HFF-Myc (cell line): ENCODE measurements at places on chromosomes 3 and 15.

DNA sequence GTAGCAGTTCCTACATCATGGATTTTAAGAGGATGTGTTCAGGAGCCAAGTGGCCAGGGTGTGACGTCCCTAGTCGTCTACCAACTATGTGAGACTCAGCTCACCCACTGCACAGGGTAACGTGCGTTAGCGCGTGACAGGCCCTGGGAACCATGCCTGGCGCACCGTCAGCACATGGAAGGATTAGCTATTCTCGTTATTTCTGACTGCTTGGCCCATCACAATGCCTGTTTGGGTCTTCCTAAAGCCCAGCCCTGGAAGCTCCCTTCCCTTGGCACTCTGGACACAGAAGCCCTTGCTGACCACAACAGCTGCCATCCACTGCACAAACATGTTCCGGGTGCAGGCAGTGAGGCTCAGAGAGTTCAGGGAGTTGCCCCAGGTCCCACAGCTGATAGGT lies 91.0 kb upstream of the RPL32 start:
- no peak for DNase-seq

DNA sequence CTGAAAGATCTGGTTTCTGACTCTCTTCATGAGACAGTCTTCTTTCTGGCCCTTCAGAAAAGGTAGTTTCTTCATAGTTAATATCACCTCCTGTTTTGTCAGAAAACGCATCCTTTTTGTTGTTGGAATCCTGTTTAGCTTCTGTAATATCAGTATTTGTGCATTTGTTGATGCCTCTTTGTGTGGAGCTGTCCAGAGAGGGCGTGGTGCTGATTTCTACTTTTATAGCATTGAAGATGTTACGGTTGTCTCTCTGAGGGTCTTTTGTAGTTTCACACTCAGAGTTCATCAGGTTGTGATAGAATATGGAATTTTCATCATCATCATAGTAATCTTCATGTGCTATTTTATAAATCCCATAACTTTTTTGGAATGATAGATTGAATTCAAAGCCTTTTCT lies 8.9 kb downstream of the GPR149 start:
- no peak for DNase-seq

DNA sequence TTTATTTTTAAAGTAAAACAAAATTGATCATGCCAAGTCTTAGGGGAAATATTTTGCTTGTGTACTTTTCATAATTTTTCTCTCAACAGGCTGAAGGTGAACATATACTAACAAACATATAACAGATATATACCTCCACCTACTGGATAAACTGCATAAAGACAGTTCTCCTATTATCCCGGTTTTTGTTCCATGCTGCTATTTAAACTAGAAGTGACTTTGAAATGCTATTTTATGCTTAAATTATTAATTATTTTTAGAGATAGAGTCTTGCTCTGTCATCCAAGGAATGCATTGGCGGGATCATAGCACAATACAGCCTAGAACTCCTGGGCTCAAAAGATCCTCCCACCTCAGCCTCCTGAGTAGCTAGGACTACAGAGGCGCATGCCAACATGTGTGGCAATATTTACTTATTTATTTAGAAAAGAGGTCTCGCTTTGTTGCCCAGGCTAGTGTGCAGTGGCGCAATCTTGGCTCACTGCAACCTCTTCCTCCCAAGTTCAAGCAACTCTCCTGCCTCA lies 49.8 kb downstream of the ST3GAL6 start:
- no peak for DNase-seq

DNA sequence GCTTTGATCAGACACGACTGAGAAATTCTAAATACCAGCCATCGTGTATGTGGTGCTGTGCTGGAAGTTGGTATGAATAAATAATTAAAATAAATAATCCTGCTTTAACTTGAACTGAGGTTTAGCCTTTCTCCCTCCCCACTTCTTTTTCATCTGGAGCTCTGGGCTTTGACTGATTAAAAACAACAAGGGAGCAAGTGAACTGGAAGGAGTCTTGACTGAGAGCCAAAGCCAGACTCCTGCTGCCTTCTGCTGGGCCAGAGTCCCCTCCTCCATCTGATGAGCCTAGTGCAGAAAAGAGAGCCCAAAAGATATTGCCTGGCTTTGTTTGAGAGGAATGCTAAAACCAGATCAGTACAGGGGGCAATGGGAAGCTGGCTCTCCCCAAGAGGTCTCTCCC lies 96.0 kb downstream of the CCNL1 start:
- no peak for DNase-seq

GRCh38 chr3:66442254-66443117 lies 58.3 kb downstream of the LRIG1 start:
- DNase-seq, result peak; percentile 82

- DNase-seq, result no peak
Observed at GRCh38 chr3:15292765-15293522, 39.4 kb downstream of the SH3BP5 start.

DNA sequence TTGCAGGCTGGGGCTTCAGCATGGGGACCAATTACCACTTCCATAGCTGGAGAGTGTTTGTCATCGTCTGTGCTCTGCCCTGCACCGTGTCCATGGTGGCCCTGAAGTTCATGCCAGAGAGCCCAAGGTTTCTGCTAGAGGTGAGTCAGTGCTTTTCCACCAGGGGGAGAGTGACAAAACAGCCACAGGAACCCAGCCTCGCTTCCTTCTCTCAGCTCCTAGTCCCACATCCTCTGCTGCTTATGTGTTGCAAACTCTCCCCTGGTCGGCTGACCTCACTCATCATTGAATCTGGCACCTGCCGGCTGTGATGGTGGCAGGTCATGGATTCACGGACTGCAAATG lies 158.3 kb downstream of the SV2B start:
- no peak for DNase-seq

DNA sequence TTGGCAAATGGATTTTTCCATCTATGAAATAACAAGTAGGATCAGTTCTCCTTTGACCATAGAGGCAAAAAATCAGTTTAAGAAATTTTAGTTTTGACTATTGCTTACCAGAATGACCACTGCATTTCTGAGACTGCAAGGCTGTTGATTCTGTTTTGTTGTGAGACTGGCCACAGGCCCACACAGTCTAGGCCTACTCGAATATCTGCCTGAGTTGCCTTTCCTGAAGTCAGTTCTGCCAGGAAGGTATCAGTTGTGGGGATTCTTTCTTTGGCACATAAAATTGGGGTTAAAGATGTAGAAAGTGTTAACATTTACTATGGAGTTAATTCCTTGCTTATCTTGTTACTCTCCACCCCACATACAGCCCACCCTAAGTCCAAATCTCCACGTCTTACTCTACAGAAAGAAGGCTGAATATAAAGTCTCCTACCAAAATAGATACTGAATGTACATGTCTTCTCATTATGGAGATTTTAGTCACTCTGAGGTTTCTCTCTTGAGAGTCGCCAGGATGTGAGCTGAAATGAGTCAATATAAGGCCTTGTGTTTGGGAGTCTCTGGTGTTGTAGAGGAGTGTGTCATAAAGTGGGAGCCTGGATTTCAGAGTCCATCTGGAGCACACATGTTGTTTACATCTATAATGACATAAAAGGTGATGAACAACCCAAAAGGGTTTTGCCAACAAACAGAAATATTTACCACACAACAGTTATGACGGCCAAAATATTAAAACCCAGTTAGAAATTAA lies 45.0 kb upstream of the WWTR1 start:
- DNase-seq, result peak; percentile 98

DNA sequence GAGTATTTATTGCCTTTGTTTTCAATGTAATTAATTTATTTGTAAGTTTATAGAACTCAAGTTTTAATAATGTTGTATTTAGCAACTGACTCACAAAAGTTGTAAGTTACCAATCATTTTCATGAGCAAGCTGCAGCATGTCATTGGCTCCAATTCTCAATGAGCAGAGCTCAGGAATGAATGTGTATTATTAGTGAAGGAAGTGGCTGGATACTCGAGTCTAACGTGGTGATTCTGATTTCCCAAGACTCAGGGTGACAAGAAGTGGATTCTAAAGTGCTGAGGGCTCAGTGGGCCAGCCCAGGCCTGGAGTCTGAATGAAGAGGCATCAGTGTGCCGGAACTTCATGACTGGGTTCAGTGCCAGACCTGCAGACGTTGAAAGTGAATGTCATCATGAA lies 39.6 kb downstream of the CLDN11 start:
- DNase-seq, result no peak

DNA sequence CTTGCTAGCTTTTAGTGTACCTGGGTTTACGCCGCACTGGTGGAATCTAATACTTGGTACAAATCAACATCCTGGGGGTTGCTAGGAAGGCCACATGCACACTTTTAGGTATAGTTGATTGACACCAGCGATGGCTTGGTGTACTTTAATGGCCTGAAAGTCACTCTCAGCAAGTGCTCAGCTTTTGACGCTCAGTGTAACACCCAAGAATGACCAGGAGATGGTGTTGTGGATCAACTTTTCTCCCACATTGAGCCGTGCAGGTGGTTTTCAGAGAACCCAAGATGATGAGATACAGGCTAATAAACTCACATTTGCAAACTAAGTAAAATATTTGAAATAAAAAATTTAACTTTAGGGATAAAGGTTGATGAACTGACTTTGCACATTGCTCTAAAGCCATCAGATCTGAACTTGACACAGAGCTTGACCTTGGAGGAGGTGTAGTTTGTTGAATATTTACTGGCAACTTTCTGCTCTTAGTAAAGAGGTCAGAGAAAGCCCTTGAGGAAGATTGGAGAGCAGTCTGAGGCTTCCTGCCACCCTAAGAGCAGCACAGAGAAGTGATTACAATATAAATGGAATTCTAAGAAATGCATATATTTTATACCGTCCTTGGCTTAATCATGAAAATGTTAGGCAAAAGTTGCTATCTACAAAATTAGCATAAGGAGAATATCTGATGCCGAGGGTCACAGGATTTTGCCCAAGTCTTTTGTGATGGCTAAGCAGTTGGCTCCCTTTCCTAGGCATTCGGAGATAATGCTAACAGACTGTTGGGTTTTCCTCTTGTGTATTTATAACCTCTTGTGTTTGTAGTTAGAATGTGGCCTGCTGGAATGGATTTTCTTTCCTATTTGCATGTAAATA lies 143.4 kb upstream of the RASGRP1 start:
- DNase-seq, result no peak

GRCh38 chr3:15899388-15899787 lies 101.6 kb upstream of the ANKRD28 start:
- peak; percentile 36 for DNase-seq

DNA sequence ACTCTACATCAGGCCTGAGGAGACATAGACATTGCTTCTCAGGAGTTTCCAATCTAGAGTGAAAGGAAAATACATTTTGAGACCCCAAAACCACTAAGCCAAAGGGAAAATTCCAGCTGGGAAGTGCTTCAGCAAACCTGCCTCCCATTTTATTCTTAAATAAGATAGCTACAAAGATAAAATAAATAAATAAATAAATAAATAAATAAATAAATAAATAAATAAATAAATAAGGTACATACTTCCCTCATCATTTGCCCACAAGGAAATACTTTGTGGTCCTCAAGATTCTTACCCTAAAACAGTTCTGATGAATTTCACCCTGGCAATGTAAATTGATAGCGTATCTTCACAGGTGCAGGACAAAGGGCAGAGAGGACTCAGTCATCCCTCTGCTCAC lies 474.0 kb upstream of the ROBO1 start:
- no peak for DNase-seq

GRCh38 chr3:81500039-81500438 lies 261.4 kb downstream of the GBE1 start:
- no peak for DNase-seq

GRCh38 chr3:146594843-146595482 lies 10.2 kb downstream of the PLSCR5 start:
- DNase-seq, result no peak
